AG08396 (cell line): ENCODE measurements at places on chromosomes 4 and X.

DNA sequence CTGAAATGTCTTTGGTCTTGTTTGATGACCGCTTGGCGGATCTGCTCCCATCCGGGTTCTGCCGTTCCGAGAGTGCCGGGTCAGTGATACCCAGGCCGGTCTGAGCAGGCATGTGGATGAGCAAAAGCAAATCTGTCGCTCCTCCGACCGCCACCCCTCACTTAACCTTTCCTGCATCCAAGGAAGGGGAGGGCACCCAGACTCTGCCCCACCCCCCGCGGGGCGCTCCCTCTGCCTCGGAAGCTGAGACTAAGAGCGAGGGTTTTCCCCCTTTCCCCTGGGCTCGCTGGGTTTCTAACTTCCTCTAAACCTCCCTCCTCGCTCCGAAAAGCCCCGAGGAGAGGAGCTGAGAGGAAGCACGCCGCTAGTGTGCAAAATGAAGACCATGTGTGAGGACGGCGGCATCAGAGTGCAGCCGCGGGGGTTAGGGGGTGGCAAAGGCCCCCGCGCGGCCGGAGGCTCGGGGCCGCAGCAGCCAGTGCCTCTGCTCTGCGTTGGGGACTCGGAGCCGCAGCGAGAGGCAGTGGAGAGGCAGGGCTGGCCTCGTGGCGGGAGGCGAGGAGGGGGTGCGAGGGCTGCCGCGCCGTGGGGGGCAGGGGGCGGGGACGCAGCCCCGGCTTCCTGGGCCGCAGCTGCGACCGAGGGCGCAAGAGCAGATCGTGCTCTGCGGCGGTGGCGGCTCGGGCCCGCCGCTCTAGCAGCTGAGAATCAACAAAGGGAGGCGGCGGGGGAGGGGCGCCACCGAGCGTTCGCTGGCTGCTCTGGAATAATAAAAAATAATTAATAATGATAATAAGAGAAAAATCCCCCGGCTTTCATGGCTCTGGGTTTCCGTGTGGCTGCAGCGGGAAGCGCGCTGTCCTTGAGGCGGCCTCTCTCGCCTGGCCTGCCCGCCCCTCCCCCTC is 55.8 kb upstream of the BCOR start:
- DNase-seq, result peak; percentile 41

- DNase-seq, result no peak
These were observed 135.8 kb downstream of the FAAH2 start for GRCh38 chrX:57422289-57422688.

- no peak for DNase-seq
These were observed 38.5 kb upstream of the BOD1L1 start for GRCh38 chr4:13665701-13666660.

DNA sequence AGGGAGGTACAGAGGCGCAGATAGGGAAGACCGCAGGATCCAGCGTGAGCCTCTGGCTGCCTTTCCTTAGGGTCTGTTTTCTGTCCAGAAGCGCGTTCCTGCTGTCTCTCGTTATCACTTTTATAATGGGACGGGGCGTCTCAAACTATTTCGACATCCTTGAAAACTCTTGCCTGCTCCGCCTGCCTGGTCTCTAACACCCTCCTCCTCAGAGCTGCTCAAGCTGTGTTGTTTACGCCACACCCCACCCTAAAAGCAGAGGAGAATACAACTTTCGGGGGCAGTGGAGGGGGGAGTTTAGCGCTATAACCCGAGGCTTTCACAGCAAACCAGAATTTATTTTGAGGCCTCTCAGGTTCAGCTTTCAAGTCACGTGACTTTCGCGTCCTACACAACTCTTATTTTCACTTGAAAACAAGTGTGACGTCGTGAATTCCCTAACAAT is 646 bp upstream of the FAM3A start:
- no peak for DNase-seq

DNA sequence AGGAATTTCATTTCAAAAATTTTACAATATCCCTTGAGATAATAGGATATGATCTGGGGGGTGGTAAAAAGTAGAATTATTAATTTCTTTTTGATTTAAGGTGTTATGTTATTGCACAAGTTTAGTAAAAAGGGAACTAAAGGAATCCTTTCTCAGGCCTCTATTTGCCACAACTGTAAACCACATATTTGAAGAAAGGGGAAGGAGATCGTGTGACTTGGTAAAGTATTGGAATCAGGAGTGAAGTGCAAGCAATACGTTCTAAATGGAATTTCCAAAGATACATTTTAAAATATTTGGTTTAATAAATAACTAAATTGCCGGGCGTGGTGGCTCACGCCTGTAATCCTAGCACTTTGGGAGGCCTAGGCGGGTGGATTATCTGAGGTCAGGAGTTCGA is 35.3 kb upstream of the SCRG1 start:
- DNase-seq, result no peak

DNA sequence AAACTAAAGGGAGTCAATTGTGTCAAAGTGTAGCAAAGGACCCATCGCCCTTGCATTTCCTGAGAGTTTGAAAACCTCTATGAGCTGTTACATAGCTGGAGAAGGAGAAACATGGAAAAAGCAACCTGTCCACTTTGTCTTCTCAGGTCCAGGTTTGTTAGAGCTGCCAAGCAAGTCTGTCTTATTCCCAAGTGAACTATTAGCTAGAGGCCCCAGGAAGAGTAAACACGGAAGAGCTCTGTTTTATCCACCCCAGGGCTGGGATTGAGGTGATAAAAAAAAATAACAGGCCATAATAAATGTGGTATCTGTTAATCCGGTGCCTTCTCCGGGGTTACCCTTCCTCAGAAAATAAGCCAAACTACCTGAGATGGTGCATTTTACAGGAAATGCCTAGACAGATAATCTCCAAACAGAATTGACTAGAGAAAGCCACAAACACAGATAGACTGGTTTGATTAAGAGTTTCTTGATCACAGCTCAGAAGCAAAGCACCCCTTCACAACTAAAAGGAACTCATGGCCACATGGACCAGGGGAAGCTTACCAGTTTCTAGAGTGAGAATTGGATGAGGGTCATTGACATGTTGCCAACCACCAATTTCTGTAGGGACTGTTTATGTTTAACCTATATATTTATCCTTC is 35.9 kb upstream of the RELL1 start:
- DNase-seq, result no peak

DNA sequence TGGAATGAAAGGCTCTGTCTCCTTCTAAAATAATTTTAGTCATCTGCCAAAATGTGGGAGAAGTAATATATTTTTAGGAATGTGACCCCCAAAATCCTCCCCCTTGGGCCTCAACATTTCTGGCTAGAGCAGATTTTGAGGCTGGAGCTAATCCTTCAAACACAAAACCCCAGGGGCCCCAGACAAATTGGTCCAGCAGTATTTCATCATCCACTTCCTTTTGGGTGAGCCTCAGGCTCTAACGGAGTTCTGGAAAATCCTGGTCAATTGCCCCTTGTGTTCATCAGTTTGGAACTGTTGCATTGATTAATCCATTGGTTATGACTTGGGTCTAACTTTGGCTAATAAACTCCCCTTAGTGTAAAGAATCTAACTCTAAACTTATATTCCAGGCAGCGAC is 67.4 kb upstream of the PCDH19 start:
- DNase-seq, result no peak

DNA sequence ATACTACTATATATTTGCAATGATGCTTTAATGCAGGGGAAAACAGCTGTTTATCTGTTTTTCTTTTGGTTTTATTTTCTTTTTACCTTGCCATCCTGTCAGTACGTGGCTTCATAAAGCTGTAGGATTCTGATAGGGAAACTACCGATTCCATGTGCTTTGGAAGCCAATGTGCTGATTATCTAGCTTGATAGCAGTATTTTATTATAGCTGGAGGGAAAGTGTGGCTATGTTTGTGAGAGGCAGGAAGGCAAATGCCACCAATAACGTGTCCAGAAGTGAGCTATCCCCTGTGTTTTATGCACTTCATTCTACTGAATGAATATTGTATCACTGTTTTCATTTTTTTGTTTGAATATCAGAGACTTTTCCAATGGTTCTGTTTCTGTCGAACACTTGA is 43.7 kb downstream of the IL15 start:
- no peak for DNase-seq

GRCh38 chr4:18285357-18285756 is 263.8 kb upstream of the LCORL start:
- DNase-seq, result no peak

DNA sequence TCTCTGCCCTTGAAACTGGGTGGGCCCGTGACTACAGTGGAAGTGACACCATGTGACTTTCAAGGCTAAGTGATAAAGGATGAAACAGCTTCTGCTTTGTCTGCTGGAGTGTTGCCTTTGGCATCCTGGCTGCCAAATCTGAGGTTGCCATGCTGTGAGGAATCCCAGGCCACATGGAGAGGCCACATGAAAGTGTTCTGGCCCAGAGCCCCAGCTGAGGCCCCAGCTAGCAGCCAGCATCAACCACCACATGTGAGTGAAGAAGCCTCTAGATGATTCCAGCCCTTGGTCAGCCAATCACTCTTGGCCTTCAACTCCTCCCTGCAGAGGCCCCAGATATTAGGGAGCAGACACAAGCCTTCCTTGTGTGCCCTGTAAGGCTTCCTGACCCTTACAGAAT is 94.4 kb upstream of the BCOR start:
- DNase-seq, result no peak

DNA sequence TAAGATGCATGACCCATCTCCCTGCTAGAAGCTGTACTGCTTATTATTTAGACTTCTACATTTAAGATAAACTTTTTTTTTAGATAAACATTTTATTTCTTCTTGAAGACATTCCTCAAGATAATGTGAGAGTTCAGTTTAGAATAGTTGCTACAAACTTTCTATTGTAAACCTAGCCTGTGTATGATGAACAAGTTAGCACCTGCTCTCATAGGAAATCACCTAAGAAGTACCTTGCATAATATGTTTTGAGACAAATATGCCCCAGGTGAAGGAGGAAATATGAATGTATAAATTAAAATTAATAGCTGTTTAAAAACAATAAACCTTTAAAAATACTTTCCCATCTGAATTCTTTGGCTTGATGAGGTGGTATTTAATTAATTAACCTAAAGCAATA is 35.6 kb downstream of the RASGEF1B start:
- DNase-seq, result no peak

DNA sequence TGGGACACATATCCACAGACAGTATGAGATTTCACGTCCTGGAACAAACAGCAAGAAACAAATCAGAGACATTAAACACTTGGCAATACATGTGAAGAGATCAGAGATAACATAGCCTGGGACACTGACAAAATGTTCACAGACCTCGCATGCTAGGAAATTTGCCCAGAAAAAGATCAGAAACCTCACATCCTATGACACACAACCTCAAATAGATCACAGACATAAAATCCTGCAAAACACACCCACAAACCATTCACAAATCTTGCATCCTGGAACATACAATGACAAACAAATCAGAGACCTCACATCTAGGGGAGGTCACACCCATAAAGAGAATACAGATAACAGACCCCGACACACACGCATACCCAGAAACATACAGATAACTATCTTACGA is 18.0 kb downstream of the SUV39H1 start:
- DNase-seq, result no peak

DNA sequence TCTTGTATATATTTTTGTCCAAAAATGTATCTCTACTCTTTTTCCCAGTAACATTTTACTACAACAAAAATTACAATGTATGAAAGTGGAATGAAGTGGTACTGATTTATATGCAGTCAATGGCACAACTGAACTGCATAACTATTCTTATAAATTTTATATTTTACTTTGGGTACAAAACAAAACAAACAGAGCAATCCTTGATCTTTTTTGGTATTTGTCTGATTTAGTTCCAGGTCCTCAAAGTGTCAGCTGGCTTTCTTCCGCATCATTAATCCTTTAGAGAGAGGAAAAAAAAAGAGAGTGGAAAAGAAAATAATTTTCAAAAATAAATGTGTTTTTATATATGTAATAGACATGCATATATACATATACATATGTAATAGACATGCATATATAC is 252.4 kb upstream of the SLIT2 start:
- DNase-seq, result no peak

GRCh38 chr4:159434114-159434870 is 331.4 kb downstream of the RAPGEF2 start:
- peak; percentile 38 for DNase-seq

- DNase-seq, result peak; percentile 9
These were observed 34.9 kb downstream of the POLR2B start for GRCh38 chr4:57013543-57014120.

GRCh38 chrX:122622795-122623194 is 561.3 kb upstream of the GRIA3 start:
- no peak for DNase-seq

- DNase-seq, result no peak
These were observed 927.8 kb downstream of the STPG2 start for GRCh38 chr4:97215409-97215941.

GRCh38 chr4:99252746-99253145 is 33.7 kb upstream of the ADH6 start:
- DNase-seq, result no peak

GRCh38 chrX:45765767-45766166 is 565.1 kb upstream of the DIPK2B start:
- DNase-seq, result no peak

- no peak for DNase-seq
These were observed 25.8 kb upstream of the PBDC1 start for GRCh38 chrX:76147106-76147505.

DNA sequence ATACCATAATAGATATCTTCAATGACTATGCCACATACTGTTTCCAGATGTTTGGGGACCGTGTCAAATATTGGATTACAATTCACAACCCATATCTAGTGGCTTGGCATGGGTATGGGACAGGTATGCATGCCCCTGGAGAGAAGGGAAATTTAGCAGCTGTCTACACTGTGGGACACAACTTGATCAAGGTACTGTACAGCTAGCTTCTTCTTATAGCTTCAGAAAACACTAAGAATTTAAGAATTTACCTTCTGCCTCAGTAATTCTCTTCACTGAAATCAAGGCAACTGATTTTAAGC is 805 bp downstream of the KLB start:
- DNase-seq, result no peak

DNA sequence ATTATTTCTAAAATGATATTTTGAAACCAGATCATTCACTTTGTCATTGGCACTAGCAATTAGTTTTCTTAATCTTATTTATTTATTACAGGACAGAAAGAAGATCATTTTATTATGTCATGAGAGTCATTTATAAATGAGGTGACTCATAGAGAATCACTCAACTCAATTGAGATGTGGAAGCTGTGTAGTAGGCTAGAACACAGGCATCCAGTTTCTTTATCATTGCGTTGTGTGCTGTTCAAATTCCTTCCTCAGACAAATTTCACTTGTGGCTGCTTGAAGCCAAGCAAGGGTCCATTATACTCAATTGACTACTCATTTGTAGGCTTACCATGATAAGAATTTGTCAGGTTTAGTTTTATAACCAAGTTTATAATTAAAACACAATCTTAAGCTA is 87.6 kb downstream of the MRPL1 start:
- no peak for DNase-seq

- DNase-seq, result no peak
These were observed 7.2 kb upstream of the LEF1 start for GRCh38 chr4:108175966-108176365.

GRCh38 chr4:157918036-157918832 is 254.6 kb downstream of the GASK1B start:
- no peak for DNase-seq

DNA sequence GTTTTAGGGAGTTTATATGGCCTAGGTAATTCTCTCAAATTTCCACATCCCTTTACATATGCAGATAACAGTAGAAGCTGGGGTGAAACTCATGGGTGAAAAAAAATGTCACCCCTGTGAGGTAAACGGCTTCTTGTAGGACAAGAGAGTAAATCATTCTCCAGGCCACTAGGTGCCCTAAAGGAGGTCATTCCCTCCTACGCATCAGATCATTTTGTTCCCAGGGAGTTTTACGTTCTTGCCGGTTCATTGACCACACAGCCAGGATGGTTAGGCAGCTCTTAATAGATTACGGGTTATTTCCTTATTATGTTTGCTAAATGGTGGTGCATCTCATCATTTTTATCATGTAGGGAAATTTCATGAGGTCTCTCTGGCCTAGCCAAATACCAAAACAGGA is 225.8 kb upstream of the NOCT start:
- DNase-seq, result no peak
